ENCODE measurements at places on chromosomes 3 and 15.

GRCh38 chr15:40365016-40365415, 7.0 kb downstream of the DISP2 start:
- DNase-seq: no peak

GRCh38 chr15:73851689-73852088, 21.7 kb upstream of the TBC1D21 start:
- no peak for DNase-seq

GRCh38 chr3:160127308-160127707, 97.9 kb upstream of the C3orf80 start:
- no peak for DNase-seq

DNA sequence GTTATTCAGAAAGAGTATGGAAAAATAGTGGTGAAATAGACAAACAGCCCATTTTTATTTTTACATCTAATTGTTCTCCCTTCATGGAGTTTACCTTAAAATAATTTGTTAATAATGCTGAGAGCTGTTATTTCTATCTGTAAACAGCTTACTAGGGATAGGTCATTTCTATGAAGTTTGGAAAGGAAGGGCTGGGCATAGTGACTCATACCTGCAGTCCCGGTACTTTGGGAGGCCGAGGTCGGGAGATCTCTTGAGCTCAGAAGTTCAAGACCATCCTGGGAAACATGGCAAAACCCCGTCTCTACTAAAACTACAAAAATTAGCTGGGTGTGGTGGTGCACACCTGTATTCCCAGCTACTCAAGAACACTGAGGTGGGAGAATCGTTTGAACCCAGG, 624.3 kb upstream of the LMCD1 start:
- DNase-seq: no peak

GRCh38 chr15:66494262-66494661, 3.3 kb downstream of the SNAPC5 start:
- DNase-seq: no peak

GRCh38 chr3:11717768-11718636, 74.3 kb upstream of the VGLL4 start:
- DNase-seq: no peak

- DNase-seq: no peak
These were observed at the start of gene RAD54L2 for GRCh38 chr3:51538459-51539290. Gene RAD54L2, plus strand, starts transcription at chr3:51538719. Its CDS starts 51,702 bp downstream, at chr3:51590421.

DNA sequence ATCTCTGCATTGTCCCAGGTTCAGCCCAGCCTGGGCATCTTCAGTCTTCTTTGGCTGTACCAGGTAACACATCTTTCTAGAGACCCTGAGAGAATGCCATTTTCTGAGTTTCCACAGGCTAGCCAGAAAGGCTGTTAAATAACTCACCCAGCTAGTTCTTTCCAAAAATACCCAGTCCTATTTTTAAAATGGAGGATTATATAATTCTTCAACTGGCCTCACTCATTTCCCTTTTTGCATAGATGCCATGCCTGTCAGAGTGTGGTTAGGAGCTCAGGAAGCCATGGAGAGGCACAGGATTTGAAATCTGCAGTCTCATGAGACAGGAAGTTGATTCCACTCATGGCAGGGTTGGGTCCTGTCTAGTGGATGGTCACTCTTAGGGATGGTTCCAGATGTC, 39.8 kb downstream of the CEMIP start:
- DNase-seq: no peak

GRCh38 chr3:67608034-67608433, 46.4 kb downstream of the SUCLG2 start:
- DNase-seq: no peak

DNA sequence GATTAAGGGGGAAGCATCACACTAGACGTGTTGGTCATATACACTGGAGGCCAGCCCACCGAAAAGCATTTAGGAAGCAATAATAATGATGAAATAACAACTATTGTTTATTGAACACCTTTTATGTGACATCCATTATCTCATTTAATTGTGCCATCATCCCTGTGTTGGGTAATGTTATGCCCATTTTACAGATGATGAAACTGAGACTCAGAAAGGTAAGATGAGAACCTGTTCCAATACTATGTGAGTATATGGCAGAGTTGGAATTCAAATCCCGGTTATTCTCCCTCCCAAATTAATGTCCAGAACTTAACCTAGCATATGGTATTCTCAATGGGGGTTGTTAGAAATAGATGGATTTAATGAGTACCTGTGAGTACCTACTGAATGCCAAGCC, 99.2 kb downstream of the SMAD6 start:
- DNase-seq: no peak

GRCh38 chr3:141383555-141384129, 15.3 kb downstream of the ZBTB38 start:
- DNase-seq: peak; percentile 47

DNA sequence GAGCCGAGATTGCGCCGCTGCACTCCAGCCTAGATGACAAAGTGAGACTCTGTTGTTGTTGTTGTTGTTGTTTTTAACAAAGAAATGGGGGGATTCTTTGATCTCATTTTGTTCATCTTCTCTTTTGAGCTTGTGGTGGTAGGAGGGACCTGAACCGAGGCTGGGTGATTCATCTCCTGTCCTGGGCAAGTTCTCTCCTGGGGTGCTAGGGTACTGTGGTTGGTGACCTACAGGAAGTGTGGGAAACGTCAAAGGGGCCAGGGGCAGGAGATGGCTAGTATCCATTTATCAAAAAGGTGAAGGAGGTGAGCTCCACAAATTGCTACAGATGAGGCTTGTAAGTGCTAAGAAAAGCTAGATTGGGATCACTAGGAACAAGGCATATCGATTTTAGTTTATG, 14.3 kb downstream of the PPCDC start:
- DNase-seq: no peak

DNA sequence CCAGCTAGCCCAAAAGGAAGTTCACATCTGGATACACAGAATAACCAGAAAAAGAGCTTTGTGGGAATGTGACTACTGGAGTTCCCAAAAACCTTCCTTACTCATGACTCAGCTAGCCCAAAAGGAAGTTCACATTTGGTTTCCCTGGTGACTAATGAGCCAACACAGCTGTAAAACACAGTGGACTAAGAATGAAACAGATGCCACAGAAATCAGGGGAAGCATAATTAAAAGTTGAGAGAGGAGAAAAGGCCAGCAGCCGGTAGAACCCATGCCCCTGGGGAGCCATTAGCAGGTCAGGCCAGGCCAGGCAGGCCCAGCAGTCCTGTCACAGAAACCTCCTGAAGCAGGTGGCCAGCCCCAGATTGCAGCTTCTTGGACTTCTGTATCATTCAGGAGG, 130.3 kb downstream of the GHSR start:
- no peak for DNase-seq

GRCh38 chr3:150370122-150370602, 37.9 kb upstream of the TSC22D2 start:
- DNase-seq: no peak

- DNase-seq: no peak
These were observed 2.4 kb upstream of the LARP6 start for GRCh38 chr15:70856177-70856883.

- DNase-seq: no peak
These were observed 216.9 kb upstream of the THBS1 start for GRCh38 chr15:39363761-39364586.

GRCh38 chr3:188037195-188037718, 116.7 kb upstream of the LPP start:
- DNase-seq: no peak

GRCh38 chr3:46516521-46516920, 18.7 kb downstream of the RTP3 start:
- no peak for DNase-seq

GRCh38 chr3:190014940-190015339, 105.8 kb downstream of the P3H2 start:
- DNase-seq: no peak

DNA sequence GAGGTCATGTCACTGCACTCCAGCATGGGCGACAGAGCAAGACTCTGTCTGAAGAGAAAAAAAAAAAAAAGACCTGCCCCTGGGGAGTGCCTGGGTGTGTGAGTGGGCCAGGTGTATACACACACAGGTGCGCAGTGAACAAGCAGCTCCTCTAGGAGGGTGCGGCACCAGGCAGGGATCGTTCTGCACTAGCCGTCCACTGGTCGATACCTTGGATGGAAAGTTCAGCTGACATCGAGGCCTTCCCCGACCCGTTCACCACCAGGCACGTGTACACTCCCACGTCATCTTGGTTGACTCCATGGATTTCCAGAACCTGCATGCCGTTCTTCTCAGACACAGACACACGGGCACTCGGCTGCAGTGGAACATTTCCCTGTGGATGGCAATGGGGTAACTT, 147.0 kb downstream of the MYLK start:
- DNase-seq: no peak

DNA sequence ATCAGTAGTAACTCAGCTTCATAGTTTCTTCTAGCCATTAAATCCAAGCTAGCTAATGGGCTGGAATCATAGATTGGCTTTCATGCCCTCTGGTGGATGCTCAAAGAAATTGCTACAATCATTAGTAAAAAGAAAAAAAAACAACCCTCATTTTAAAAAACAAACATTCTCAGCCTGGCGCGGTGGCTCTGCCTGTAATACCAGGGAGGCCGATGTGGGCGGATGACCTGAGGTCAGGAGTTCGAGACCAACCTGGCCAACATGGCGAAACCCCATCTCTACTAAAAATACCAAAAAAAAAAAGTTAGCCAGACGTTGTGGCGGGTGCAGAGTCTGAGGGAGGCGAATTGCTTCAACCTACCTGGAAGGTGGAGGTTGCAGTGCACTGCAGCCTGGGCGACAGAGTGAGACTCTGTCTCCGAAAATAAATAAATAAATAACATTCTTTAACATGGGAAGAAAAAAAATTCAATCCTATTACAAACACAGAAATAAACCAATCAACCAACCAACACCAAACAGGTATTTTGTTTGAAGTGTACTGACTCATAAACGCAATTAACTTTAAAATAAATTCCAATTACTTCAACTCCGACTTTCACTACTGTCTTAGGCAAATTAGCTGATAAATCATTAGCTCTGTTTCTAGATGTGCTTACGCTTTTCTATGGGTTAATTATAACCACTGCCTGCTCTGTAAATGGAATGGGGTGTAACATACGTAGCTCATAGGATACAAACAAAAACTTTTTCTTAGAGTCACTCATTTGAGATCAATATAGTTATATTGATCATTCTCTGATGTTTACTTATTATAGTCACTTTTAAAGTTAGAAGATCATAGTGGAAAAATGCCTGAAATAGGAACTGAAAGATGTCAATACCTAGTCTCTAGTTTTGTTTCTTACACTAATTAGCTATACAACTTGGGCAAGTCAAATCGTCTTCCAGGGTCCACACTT, 24.9 kb downstream of the TMEM207 start:
- peak; percentile 67 for DNase-seq

DNA sequence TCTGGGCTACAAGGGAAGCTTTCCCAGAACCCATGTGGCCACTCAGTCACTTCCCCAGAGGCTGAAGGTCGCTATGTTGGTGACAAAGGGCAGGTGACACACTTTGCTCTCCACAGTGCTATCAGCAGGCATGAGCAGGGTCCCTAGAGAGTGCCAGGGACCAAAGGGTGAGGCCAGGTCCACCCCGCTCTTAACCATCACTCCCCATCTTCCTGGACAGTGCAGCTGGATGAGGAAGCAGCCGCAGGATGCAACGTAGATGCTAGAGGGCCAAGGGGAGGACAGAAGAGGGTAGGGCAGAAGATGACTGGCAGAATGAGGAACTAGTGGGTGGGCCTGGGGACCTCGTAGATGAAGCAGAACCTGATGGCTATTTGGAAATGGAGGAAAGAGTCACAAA, 13.6 kb upstream of the LTF start:
- DNase-seq: no peak

DNA sequence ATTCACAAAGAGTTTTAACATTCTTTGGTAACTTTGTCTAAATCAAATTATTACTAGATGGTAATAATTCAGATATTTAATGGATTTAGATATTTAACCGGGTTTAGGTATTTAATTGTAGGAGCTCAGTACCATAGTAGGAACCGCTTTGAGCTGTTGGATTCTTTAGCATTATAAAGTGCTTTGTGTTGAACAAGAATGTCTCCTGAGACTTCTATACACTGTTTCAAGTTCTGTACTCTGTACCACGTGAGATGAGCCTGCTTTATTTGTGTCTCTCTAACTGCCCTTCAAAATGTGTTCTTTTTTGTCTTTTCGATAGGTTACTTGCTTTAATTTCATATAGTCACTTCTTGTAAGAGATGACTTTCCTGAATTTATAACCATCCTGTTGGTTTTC, 36.0 kb downstream of the ZFAND6 start:
- DNase-seq: no peak

DNA sequence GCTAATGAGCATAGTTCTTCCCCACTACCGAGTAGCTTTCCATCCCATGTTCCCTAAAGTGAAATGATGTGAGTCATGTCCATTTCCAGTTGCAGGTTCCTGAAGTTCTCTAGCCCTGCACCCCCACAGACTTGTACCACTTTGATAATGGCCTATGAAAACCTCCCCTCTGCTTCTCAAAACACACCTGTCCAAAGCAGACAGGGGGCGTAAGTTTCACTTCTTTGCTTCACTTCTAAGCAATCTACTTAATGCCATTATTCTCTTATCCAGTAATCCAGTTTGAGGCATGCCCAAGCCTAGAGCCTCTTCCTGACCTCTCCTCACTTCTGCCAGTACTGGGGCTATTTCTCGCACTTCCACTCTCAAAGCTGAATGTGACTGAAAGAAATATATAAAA, 305.1 kb downstream of the IGSF11 start:
- DNase-seq: no peak

DNA sequence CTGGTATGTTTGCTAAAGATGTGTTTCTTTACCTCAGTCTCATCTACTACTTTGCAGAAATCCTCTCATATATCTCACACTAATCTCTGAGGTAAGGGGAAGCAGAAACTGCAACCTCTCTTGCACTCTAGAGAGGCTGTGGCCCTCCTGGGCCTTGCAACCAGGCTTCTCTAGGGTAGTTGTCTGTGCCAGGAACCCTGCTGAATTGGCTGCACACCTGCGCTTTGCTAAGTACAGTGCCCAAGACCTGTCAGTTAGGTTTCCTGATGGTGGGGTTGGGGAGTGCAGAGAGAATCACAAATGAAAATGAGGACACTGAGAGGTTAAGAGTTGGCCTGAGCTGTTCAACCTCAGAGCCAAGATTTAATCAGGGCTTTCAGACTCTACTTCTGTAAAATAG, 117.2 kb upstream of the PLXNA1 start:
- no peak for DNase-seq

GRCh38 chr3:15800780-15801179, 3.0 kb upstream of the ANKRD28 start:
- DNase-seq: no peak

DNA sequence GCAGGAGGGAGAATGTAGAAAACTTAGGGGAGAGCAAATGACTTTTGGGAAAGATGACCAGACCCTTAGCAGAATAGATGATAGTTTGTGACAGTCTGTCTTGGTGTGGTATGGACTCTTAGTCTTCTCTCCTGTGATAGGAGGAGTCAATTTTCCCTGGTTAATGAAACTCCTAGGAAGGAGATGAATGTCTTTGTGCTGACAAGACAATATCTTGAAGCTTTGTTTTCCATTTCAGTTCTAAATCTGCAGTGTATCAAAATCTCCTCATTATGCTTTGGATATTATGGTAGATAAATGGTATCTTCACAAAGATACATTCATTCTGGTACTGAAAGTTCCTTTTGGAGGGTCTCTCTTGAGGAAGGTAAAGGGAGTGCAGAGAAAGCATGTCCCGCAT, 77.8 kb upstream of the ZNF717 start:
- DNase-seq: no peak
